ENCODE measurements at places on chromosomes 3 and 15.

GRCh38 chr15:86744198-86744780 lies 664.6 kb downstream of the AGBL1 start:
- DNase-seq: no peak

DNA sequence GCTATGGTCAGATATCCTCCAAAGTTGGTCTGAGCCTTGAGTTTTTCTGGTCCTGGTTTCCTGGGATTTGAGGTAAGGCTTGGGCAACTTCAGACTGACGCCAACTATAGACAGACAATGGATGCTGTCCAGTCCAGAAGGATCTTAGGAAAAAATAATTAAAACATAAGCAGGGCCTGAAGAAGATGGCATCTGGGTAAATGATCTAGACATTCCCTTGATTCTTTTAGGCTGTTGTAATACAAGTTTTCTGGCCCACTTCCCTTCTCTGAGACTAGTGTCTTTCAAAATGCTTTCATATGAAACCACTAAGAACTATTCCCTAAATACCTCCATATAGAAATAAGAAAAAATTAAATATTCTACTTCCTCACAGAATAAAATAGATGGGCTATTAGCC lies 47.7 kb upstream of the PLXND1 start:
- no peak for DNase-seq

DNA sequence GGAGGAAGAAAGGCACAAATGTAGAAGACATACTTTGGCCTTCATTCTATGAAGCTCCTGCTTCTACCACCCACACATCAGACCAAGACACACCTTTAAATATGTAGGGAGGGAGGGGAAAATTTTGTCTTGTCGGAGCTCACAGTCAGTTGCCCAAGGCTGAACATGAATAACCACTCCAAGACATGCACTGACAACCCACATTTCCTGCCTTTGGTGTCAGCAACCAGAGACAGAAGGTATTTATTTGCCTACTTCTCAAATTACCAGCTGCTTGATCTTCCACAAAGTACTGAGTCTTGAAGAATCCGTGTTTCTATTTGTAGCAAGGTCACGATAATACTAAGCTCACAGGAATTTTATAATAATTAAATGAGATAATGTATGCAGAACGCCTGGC lies 169.7 kb downstream of the KCNMB2 start:
- DNase-seq: no peak

DNA sequence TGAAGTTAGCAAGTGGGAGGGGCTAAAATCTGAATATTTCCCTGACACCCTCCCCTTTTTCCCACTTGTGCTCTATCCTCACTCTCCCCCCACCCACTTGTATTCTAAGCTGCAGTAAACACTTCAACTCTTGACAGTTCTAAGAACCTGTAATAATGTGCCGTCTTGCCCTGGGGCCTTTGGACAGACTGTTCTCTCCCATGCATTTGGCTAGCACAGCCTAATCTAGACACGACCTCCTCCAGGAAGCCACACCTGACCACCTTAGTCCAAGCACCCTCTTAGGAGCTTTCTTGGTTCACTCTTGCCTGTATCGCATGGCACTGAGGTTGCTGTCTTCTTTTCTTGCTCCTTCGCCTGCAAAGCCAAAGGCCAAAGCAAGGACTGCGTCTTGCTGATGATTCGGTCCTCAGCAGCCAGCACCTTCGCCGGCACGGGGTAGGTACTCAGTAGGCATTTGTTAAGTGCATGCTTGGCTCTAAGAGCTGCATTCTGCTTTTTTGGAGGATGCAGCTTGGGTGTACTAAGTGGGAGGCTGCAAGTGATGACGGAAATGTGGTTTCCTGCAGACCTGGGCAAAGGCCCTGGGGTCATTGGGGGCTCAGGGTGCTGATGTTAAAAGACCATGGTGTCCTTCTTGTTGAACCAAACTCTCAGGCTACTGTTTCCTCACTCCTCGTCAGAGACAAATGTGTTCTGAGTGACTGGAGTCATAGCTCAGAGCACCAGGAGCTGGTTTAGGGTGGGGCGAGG lies 2.0 kb upstream of the ZNF710 start:
- DNase-seq: no peak

GRCh38 chr3:44468572-44469520 lies 8.6 kb downstream of the ZNF445 start:
- DNase-seq: no peak

- no peak for DNase-seq
Measured at GRCh38 chr3:170107941-170108340, 70.1 kb downstream of the GPR160 start.

- DNase-seq: no peak
Measured at GRCh38 chr15:73017987-73018386, 34.3 kb upstream of the NEO1 start.

- DNase-seq: no peak
Measured at GRCh38 chr15:74182131-74182530, 8.6 kb downstream of the ISLR start.

- no peak for DNase-seq
Measured at GRCh38 chr3:82224661-82225060, 463.2 kb upstream of the GBE1 start.

GRCh38 chr3:852033-852432 lies 240.8 kb upstream of the CNTN6 start:
- DNase-seq: no peak

GRCh38 chr3:38739396-38739689 lies 76.7 kb downstream of the SCN10A start:
- no peak for DNase-seq

GRCh38 chr15:34815836-34816235 lies 20.5 kb upstream of the ACTC1 start:
- DNase-seq: no peak

Measured in esophagus squamous epithelium (tissue), 5 donors.